Aortic smooth muscle cell (primary cell): ENCODE measurements at places on chromosomes 2 and 18. TPM values are rescaled to one million over a fixed set of nuclear protein-coding genes. Genes with fewer than 3 reads are reported as not detected.

Gene B3GNT7
- total RNA-seq = 0.25 and 0.26 TPM in 2 replicates

Gene POTEF
- total RNA-seq = not detected in 2 replicates

Gene PIGN
- 62.4 and 66.7 TPM in 2 replicates for total RNA-seq

Gene ACVR1C
- total RNA-seq = under 0.01 and 0.19 TPM in 2 replicates

Gene SCYGR4
- not detected in 2 replicates for total RNA-seq

Gene RPL37A
- total RNA-seq = 3,491 and 3,651 TPM in 2 replicates

Gene ADI1
- 68.0 and 68.4 TPM in 2 replicates for total RNA-seq

Gene MYOM1
- total RNA-seq = 1.9 and 2.4 TPM in 2 replicates

Gene ACMSD
- not detected in 2 replicates for total RNA-seq

Gene HOXD11
- total RNA-seq = not detected in 2 replicates

Gene UBR3
- total RNA-seq = 45.4 and 54.5 TPM in 2 replicates

Gene MYO7B
- total RNA-seq = 0.06 and 0.13 TPM in 2 replicates

Gene PRR30
- not detected in 2 replicates for total RNA-seq

Gene UGT1A10
- total RNA-seq = not detected in 2 replicates

Gene SKOR2
- not detected in 2 replicates for total RNA-seq

Gene ING5
- total RNA-seq = 16.7 and 26.3 TPM in 2 replicates

Gene LOXL3
- total RNA-seq = 66.2 and 155 TPM in 2 replicates

Gene LHCGR
- not detected in 2 replicates for total RNA-seq

Gene HOXD13
- not detected in 2 replicates for total RNA-seq

Gene TBR1
- under 0.01 TPM in 1 of 2 replicates, not detected in the other for total RNA-seq

Gene IL1R2
- 0.66 and 0.81 TPM in 2 replicates for total RNA-seq

Gene TCF23
- not detected in 2 replicates for total RNA-seq

Gene SCN7A
- not detected in 2 replicates for total RNA-seq

Gene SH3YL1
- 47.1 and 49.0 TPM in 2 replicates for total RNA-seq

Gene MCFD2
- 291 and 294 TPM in 2 replicates for total RNA-seq

Gene LGALSL
- 7.7 and 11.1 TPM in 2 replicates for total RNA-seq

Gene TUBA3D
- total RNA-seq = not detected in 2 replicates

Gene WNT6
- total RNA-seq = not detected in 2 replicates

Gene NTSR2
- total RNA-seq = not detected in 2 replicates

Gene COLEC12
- 21.6 and 24.0 TPM in 2 replicates for total RNA-seq

Gene SPR
- 30.8 and 31.3 TPM in 2 replicates for total RNA-seq

Gene SAG
- total RNA-seq = not detected in 2 replicates

Gene STAT4
- 0.31 and 0.53 TPM in 2 replicates for total RNA-seq

Gene R3HDM1
- total RNA-seq = 4.0 and 7.8 TPM in 2 replicates

Gene TLX2
- 0.06 TPM in 1 of 2 replicates, not detected in the other for total RNA-seq

Gene TMEM18
- 18.9 and 22.7 TPM in 2 replicates for total RNA-seq

Gene LYG1
- total RNA-seq = 0.26 TPM in 1 of 2 replicates, not detected in the other

Gene POTEJ
- total RNA-seq = not detected in 2 replicates

Gene ICOS
- total RNA-seq = not detected in 2 replicates

Gene COMMD1
- total RNA-seq = 42.3 and 44.6 TPM in 2 replicates

Gene CPLX4
- total RNA-seq = not detected in 2 replicates

Gene EVX2
- not detected in 2 replicates for total RNA-seq

Gene CDH7
- not detected in 2 replicates for total RNA-seq

Gene UGT1A4
- total RNA-seq = not detected in 2 replicates

Gene PROM2
- total RNA-seq = 0.19 and 0.26 TPM in 2 replicates

Gene GPR75
- 0.79 and 0.99 TPM in 2 replicates for total RNA-seq

Gene MOGAT1
- not detected in 2 replicates for total RNA-seq

Gene REG3A
- total RNA-seq = not detected in 2 replicates

Gene FBXO48
- 0.19 and 0.26 TPM in 2 replicates for total RNA-seq

Gene NEB
- 0.53 and 0.62 TPM in 2 replicates for total RNA-seq

Gene TCF7L1
- 2.0 and 4.6 TPM in 2 replicates for total RNA-seq

Gene OLA1
- 105 and 110 TPM in 2 replicates for total RNA-seq

Gene DLGAP1
- 0.40 and 2.4 TPM in 2 replicates for total RNA-seq

Gene LRP2
- total RNA-seq = not detected in 2 replicates

Gene IER3IP1
- total RNA-seq = 26.4 and 39.2 TPM in 2 replicates

Gene TMEM17
- total RNA-seq = 2.2 TPM in 2 replicates

Gene B4GALT6
- total RNA-seq = 0.92 and 2.0 TPM in 2 replicates

Gene SLC11A1
- total RNA-seq = 0.19 and 0.26 TPM in 2 replicates
